Choroid plexus epithelial cell (primary cell): ENCODE measurements at places on chromosomes 4 and X.
A peak's percentile ranks its signal among the peaks of the same experiment; 100 is the strongest.

DNA sequence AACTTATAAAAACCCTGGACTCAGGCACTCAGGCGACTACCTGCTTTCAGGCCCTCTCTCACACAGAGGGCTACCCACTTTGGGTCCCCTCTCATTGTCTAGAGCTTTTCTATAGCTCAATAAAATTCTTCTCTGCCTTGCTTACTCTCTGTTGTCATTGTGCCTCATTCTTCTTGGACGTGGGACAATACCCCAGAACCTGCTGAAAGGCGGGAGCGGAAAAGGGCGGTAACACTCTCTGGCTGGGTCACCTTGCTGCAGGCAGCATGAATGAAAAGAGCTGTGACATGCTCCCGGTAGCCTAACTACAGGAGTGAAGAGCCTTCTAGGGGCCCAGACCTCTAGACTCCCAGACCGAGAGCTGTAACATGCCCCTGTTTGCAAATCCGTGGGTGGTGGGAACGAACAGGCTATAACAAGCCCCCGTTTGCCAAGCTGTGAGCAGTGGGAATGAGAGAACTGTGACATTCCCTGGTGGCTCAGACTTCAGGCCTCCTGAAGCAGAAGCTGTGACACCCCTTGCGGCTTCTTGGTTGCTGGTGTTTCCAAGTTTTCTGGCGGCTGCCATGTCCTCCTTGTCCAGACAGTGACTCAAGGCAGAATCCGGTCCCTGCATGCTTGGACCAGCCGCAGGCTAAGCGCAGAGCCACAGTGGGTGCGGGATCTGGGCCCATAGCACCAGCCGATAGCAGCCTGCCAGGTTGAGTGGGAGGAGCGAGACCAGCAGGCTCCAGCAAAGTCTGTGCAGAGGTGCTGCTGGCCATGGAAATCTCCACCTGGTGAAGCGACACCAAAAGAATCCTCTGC is 684.6 kb downstream of the ARAP2 start:
- peak; percentile 1 for DNase-seq

- DNase-seq, result peak; percentile 55
These were observed 169.7 kb upstream of the SH3RF1 start for GRCh38 chr4:169440446-169440845.

GRCh38 chrX:79079477-79079876 is 65.0 kb upstream of the GPR174 start:
- no peak for DNase-seq

DNA sequence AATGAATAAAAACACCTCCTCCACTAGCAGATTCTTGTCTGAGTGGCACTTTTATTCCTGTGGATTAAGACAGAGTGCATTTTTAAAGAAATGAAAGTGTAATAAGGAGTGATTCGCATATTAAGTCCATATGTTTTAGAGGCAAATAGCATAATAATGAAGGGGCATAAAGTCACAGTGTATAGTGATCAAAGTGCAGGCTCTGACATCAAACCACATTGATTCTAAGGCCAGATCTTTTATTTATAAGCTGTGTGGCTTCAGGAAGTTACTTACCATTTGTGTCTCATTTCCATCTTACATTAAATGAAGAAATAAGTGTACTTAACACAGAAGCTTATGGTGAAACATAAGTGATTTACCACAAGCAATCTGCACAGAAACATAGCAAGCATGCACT is 332.8 kb downstream of the GASK1B start:
- DNase-seq, result no peak

- DNase-seq, result no peak
These were observed 10.2 kb downstream of the SH3TC1 start for GRCh38 chr4:8209181-8209874.

DNA sequence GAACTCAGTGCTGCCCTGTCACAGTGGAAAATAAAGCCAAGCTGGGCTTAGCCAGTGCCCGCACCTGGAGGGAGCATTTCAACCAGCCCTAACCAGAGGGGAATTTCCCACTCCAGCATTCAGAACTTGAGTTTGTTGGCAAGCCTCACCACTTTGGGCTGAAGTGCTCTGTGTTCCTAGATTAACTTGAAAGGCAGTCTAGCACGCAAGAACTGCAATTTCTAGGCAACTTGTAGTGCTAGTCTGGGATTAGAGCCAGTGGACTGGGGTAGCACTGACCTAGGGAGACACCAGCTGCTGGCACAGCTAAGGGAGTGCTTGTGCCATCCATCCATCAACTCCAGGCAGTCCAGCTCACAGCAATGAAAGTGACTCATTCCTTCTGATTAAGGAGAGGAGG is 1060.6 kb upstream of the GRID2 start:
- no peak for DNase-seq

GRCh38 chr4:188735082-188735481 is 595.8 kb downstream of the TRIML1 start:
- DNase-seq, result no peak

GRCh38 chrX:110145854-110146253 is 142.9 kb downstream of the TMEM164 start:
- DNase-seq, result peak; percentile 56

DNA sequence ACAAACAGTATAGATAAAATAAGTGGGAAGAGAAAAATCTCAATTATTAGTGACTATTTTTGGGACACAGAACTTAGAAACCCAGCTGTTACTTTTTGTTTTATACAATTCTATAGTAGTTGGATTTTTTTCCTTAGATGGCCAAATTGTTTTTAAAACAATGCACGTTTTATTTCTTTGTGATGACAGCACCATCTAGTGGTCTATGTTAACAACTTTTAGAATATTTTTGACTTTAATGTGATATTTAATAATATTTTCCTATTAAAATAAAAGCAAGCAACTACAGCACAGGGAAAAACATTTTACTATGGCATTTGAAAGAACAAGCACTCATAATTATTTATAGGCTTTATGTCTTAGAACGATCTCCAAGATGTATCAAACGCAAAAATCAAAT is 5.6 kb upstream of the SMIM31 start:
- peak; percentile 49 for DNase-seq

- no peak for DNase-seq
These were observed 230.6 kb downstream of the PCDH7 start for GRCh38 chr4:30950737-30951136.

DNA sequence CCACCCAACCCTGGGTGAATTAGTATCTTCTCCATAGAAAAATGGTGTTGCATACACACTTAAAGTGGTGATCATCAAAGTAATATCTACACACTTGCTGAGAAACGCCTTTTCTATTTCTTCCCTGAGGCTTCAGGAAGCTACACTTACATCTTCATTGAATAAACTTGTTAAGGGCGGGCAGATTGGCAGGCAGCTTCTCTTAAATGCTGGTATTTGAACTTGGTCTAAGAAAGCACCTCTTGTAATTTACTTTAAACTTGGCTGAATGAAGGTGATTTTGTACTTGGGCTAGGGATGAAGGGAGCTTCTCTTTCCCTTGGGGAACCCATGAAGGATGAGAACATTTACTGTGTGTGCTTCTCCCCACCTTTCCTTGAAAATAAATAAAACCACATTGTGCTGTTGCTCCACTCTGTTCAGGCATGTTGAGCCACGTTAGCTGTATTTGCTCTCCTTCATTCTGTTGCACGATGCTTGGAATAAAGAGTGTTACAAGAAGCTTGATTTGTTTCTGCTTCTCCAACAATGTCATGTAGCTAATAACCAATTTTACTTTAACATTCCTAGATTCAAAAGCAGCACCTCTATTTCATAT is 430.1 kb downstream of the ANKRD50 start:
- DNase-seq, result no peak

DNA sequence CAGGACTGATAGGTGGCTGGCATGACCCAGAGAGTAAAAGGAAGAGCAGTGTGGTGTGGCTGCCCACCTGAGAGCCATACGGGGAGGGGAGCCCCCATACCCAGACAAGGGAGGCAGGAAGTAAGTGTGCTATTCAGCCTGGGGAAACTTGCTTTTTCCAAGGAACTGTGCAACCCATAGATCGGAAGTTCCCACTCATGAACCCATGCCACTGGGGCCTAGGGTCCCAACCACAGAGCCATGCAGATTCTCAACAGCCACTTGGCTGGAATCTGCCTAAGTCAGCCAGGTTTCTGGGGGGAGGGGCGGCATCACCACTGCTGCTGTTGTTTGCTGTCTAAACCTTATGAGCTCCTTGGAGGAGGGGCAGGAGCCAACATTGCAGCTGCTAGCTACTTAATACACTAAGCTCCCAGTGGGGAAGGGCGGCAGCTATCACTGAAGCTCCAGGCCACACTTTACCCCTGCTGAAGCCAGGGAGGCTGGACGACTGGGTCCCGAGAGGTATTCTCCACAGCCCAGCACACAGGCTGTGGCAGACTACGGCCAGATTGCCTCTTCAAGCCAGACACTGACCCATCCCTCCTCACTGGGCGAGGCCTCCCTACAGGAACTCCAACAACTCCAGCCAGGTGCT is 410.4 kb downstream of the INPP4B start:
- DNase-seq, result peak; percentile 4

- DNase-seq, result no peak
These were observed 2.4 kb upstream of the NSUN7 start for GRCh38 chr4:40747207-40747835.

DNA sequence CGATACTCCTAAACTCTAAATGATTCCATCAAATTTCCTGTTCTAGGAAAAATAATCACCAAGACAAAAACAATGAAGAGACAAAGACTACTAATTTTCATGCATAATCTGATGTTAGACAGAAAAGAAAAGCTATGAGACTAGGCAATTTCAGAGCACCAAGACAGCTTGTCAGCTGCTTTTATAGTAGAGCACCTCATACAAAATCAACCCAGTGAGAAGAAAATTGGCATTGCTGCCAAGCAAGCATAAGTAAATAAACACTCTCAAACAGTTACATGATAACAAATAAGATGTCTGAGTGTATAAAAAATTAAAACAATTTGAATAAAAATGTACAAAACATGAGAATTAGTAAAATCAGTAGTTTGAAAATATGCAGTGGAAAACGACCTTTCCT is 1544.6 kb downstream of the C4orf33 start:
- no peak for DNase-seq

- DNase-seq, result peak; percentile 58
These were observed 2.0 kb downstream of the SMIM14 start for GRCh38 chr4:39636531-39637184.

GRCh38 chr4:16217300-16218051 is 8.8 kb downstream of the TAPT1 start:
- no peak for DNase-seq

DNA sequence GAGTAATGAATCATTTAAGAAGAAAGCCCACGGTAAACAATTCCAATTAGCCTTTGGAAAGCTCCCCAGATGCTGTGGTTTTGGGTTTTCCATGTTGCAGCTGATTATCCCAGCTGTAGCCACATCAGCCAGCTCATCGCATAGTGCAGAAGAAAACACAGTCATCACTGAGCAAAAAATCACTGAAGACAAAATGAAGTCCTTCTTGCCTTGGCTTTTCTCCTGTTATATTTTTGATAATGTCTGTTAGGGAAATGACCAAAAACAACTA is 193.0 kb upstream of the C1QTNF7 start:
- DNase-seq, result peak; percentile 92

GRCh38 chr4:71498625-71499024 is 159.8 kb downstream of the SLC4A4 start:
- no peak for DNase-seq

DNA sequence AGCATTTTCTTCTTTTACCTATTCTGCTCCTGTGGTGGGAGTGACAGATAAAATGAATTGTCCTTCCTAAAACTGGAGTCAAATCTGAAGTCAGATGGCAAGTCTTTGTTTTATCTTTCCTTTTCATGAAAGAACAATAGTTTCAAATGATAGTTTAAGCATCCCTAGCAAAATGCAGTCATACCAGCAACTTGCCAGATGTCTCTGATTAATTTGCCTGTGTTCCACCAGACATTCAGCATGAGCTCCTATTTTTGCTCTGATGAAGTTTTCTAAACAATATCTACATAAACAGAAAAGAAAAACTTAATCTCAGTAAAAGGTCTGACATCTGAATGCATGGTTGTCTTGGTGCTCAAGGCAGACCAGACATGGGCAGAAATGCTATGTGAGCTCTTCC is 15.2 kb downstream of the PRKG2 start:
- DNase-seq, result no peak

DNA sequence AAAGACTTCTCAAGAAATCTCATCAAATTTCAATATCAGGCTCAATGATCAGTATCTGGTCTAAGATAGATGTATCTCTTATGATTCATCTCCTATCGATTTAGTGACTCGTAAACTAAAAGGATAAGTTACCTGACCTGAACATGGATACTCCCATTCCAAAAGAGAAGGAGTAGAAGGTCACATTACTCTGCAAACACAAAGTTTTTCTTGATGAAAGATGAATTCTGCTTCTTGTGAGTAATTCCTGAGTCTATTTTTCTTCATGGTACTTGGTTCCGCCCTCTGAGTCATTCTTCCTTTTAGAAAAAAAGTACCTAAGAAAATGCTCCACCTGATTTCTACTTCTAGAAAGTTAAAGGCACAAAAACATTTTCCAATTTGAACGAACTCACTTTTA is 223.1 kb upstream of the SLIT2 start:
- peak; percentile 45 for DNase-seq

GRCh38 chrX:71603618-71604017 is 14.7 kb downstream of the CXCR3 start:
- DNase-seq, result no peak

- DNase-seq, result no peak
These were observed 14.4 kb upstream of the DCAF8L1 start for GRCh38 chrX:27995611-27996010.

- no peak for DNase-seq
These were observed 538 bp downstream of the SCML2 start for GRCh38 chrX:18353931-18354368.

DNA sequence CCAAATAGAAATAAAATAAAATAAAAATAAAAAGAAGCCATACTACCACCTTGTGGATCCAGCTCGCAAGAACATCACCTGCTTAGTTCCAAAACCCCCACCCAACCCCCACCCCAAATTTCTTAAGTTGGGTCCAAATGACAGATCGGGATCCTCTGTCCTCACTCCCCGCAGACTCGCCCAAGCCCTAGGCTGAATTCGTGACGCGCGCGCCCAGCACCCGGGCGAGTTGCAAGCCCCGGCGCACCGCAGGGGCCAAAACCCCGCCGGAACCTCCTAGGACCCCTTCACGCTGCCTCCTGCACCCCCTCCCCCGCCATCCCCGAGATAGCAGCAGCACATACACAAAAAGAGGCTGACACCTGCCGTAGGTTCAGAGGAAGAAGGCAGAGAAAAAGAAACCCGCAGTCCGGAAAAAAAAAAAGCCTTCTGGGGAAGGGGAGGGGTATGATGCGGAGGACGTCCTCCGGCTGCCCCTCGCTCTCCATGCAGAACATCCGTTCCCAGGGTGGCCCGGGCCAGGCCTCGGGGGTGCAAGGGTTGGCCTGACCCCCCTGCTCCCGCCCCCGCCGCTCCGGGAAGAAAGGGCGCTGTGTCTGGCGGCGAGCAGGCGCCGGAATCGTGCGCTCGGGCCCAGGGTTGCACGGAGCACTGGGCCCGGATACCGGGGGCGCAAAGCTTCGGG is 2.6 kb downstream of the NLGN4X start:
- DNase-seq, result no peak

DNA sequence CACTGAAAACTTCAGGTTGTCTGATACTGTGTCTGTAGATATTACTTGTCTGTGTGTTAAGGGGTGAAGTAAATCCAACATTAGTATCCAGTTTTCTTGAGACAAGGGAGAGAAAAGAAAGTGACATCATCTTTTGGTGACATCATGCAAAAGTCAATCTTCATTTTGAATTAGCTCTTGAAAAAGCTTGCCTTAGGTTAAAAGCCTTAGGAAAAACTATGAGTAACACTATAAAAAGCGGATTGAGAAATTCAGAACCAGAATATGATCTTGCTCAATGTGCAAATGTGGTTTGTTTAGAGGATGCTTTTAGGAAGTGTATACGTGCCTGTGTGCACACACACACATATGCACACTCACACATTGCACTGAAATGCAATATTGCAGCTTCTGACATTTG is 345.8 kb upstream of the CASK start:
- DNase-seq, result peak; percentile 1
